ENCODE measurements at places on chromosomes 12 and 14.

DNA sequence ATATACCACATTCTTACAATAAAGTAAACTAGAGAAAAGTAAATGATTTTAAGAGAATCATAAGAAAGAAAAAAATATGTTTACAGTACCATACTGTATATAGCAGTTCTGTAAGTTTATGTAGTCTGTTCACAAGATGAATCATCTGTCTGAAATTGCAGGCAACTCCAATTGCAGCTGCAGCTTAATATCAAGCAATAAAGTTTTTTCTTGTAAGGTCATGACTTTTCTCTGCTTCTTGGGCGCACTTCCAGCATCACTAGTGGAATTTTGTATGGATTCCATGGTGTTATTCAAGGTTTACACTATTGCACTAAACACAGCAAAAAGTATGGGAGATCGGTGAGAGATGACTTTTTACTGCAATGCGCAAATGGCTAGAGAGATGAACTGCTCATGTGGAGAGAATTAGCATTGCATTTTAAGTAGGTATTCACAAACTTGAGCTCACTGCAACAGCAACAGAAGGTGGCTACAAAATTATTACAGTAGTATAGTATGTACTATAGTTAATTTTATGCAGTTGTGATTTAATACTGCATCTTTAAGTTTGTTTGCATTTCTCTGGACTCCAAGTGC, 445.4 kb upstream of the OR4E1 start:
- DNase-seq, result no peak

DNA sequence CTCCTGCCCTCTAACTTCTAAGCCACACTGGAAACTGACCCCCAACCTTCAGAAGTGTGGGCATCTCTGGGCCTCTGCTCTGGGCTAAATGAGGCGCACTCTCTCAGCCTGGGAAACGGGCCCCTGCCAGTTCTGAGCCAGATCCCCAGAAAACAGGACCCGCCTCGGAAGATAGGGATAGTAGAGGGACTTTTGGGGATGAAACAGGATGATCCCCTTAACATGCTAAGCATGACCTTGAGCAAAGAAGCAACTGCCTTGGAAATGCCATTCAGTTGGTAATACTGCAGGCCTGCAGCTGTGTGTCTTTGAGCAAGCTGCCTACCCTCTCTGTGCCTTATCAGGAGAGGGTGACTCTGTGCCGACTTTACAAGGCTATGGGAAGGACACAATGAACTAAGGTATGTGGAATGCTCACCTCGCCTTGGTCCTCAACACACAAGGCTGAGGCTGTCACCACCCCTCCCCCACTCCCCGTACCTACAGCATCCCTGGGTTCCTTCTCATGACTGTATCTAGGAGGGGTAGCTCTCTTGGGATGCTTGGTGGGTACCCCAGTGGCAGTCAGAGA, 54.0 kb downstream of the NCOR2 start:
- no peak for DNase-seq

DNA sequence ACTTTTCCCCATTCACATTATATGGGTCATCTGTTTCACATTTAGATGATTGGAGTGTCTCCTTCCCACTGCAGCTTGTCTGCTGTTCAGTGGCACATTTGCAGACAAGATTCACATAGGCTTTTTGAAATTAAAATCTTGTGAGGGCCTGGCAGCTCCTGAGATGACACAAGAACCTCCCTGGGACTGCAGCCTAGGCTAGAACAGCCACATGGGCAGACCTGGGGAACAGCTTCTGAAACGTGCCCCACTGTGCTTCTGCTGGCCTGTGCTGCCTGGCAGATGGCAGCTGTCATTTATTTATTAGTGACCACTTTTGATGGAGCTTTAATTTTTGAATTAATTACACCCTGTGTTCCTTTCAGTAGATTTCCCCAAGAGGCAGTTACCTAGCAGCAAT, 137.4 kb downstream of the GRIP1 start:
- no peak for DNase-seq

GRCh38 chr12:116565963-116566362, 6.8 kb downstream of the MAP1LC3B2 start:
- DNase-seq, result no peak

DNA sequence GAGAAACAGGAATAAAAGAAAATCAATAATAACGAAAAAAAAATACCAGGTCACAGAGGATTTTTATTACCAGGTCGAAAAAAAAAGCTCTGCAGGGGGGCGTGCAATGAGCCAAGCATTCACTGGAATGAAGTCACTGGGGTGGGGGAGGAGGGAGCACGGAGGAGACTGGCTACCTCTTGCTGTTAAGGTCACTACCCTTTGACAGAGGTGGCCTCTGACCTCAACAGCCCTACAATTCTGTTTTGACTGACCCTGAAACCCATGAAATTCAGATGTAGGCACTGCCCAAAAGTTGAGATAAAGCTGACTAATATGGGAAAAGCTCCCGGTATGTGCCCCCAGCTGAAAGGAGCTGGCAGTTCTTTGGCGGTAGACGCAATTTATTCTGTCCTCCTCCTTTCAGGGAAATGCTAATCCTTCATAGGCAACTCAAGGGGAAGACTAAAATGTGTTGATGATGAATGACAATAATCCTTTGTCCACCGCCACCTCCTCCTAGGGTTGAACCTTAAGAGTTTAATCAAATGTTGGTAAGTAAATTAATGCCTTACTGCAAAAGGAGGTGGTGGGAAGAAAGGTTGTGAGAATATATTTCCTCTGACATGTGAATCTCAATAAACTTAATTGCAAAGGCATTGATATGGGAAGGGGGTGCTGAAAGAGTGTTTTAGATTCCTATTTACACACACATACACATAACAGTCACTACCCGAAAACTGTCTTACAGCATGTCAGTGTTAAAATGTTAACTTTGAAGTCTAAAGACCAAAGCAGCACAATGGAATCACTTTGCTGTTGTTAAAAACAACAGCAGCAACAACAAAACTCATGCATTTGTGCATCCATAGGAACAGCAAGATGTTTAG, 6.3 kb upstream of the RIC8B start:
- no peak for DNase-seq

GRCh38 chr12:34205401-34205800, 183.1 kb downstream of the ALG10 start:
- no peak for DNase-seq

- no peak for DNase-seq
Measured at GRCh38 chr12:32307326-32307725, 92.0 kb upstream of the FGD4 start.

GRCh38 chr12:19841451-19841850, 402.2 kb downstream of the AEBP2 start:
- no peak for DNase-seq

- DNase-seq, result no peak
Measured at GRCh38 chr14:104718871-104719270, 5.2 kb upstream of the ADSS1 start.

GRCh38 chr12:102454808-102455760, 25.3 kb downstream of the IGF1 start:
- DNase-seq, result no peak

DNA sequence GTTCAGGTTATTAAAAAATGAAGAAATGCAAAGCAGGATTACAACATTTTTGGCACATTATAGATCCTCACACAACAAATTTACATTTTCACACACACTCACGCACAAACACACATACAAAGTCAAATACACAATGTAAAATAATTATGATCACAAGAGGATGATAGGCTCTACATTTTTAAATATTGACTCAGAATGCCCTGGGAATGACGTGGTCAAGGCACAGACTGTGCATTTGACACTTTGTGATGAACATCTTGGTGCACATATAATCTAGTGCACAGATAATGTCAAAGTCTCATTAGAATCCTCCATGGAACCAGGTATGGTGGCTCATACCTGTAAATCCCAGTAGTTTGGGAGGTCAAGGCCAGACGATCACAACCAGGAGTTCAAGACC, 49.4 kb downstream of the DPF3 start:
- DNase-seq, result no peak

DNA sequence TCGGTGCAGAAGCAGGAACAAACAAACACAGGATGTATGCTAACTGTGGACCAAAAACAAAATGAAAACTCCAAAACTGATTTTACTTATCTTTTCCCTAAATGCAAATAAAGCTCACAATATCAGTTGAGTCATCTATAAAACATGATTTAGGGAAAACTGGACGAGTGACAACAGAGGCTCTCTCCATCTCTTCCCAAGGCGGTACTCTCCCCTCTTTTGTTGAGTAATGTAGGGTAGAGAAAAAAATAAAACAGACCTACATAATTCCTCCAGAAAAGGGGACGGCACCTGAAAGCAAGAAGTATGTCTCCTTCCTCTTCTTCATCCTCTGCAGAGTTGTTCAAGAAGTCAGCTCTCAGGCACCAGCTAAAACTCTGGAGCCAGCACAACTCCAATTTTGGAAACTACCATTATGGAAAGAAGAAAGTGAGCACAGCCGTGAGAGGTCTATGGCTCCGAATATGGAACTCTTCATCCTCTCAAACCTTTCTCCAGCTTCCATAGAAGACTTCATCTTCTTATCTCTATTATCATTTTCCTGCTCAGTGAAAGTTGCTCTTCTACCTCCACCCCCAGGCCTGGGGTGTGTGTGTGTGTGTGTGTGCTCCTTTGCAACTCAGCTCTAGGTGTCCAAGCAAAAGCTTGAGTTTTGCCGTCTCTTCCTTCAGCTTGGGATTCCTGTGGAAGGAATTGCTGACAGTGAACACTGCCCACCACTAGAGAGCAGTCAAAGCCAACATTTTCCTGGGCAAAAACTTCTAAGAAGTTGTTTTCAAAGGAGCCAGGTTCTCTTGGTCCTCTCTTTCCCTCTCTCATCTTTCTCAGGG, 155.4 kb downstream of the DIO2 start:
- DNase-seq, result no peak

GRCh38 chr12:58368001-58368400, 426.6 kb downstream of the ATP23 start:
- no peak for DNase-seq

- DNase-seq, result no peak
Measured at GRCh38 chr14:39185256-39186049, 10.4 kb downstream of the PNN start.

- DNase-seq, result no peak
Measured at GRCh38 chr14:76964695-76965094, 63.8 kb downstream of the IRF2BPL start.

- DNase-seq, result no peak
Measured at GRCh38 chr12:68374307-68374982, 42.3 kb upstream of the MDM1 start.

DNA sequence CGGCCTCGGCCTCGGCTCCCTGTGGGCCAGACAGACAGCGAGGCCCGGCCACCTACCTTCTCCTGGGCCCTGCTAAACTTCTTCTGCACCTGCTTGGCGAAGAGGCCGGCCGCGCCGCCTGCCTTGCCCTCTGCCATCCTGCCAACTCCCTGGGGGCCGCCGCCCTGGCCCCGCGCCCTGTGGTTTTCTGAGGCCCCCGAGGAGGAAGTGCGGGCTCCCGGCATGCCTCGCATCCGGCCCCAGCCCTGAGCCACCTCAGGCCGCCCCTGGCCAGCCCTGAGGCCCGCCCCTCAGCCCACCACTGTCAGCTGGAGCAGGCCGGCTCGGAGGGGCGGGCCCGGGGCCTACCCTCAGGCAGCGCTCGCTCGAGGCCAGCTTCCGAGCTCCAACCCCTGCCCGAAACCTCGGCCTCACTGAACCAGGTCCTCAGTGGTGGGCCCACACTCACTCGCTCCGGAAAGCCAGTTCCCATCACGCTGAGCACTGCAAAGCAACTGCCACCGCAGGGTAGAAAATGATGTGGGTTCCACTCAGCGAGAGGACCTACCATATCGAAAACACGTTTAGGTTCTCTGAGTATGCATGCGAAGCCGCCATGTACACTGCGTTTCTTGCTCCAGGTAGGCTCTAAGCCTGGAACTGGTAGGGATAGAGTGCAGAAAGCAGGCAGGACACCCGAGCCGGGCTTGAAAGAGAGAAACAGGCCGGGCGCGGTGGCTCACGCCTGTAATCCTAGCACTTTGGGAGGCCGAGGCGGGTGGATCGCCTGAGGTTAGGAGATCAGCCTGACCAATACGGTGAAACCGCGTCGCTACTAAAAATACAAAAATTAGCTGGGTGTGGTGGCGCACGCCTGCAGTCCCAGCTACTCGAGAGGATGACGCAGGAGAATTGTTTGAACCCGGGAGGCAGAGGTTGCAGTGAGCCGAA, at the start of gene BIN2:
BIN2 (minus strand) TSS at position 209 of the 930 bp plus-strand sequence; CDS start at position 137, 72 bp downstream.
- DNase-seq, result peak; percentile 78

DNA sequence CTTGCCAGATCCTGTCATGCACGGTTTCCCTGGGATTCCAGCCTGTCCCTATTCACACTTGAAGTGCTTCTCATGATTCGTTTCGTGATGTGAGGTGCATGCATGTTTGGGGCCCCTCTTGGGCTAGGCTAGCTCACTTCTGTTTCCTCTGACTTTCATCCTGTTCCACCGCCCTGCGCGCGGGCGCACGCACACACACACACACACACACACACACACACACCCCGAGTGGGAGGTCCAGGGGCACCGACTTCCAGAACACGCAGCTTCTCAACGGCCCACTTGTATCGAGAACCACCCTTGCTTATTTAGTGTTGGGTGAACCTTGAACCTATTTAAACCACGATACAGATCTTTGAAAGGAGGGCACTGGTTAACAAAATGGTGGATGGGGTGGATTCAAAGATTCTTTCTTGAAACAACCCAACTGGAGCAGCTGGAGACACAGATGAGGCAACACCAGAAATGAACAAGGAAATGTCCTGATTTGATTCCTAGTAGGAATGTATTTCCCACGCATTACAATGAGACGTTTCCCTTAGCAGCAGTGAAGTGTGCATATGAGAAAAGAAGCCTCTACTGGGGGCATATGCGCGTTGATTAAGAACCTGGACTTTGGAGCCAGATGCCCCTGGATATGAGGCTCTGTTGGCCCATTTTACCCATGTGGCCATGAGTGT, 16.3 kb downstream of the ELK3 start:
- DNase-seq, result peak; percentile 44

GRCh38 chr12:6752921-6753771, at the start of gene MLF2:
TSS of gene MLF2 (minus strand) at chr12:6753141. CDS start at chr12:6752334, 807 bp downstream.
- peak; percentile 95 for DNase-seq

DNA sequence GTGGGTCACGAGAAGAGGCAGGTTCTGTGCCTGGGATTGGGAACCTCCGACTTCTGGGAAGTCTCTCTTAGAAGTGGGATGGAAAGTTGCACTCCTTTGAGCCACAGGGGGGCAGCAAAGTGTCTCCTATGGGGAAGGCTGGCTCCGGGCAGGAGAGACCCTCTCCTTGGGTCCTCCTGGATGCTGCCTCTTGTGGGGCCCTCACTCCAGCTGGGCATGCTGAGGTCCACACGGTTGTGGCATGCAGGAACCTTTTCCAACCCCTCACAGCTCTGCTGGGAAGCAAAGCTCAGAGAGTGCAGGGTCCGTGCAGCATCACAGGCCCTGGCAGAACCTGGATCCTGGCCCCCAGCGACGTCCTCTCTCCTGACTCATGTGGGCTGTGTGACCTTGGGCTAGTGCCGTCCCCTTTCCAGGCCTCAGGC, 17.4 kb downstream of the SDSL start:
- DNase-seq, result no peak

DNA sequence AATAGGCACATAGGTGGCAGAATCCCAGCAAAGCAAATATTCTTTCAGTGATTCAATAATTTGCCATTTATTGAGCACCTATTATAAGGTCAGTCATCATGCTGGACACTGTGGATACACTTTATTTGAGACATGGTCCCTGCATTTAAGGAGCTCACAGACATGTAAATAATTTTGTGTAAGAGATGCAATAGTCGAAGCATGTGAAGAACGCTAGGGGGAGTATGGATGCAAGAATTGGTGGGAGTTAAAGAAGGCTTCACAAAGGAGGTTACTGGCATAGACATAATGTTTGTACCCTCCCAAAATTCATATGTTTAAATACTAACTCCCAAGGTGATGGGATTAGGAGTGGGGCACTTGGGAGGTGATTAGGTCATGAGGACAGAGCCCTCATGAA, 260.6 kb upstream of the GARIN6 start:
- no peak for DNase-seq

- DNase-seq, result no peak
Measured at GRCh38 chr14:67539116-67539515, 6.0 kb downstream of the PLEKHH1 start.

- no peak for DNase-seq
Measured at GRCh38 chr12:125090437-125090836, 25.2 kb downstream of the AACS start.

All from CD4-positive, alpha-beta T cell (primary cell).